Common myeloid progenitor, CD34-positive (primary cell): ENCODE measurements at places on chromosomes 2 and 18.

DNA sequence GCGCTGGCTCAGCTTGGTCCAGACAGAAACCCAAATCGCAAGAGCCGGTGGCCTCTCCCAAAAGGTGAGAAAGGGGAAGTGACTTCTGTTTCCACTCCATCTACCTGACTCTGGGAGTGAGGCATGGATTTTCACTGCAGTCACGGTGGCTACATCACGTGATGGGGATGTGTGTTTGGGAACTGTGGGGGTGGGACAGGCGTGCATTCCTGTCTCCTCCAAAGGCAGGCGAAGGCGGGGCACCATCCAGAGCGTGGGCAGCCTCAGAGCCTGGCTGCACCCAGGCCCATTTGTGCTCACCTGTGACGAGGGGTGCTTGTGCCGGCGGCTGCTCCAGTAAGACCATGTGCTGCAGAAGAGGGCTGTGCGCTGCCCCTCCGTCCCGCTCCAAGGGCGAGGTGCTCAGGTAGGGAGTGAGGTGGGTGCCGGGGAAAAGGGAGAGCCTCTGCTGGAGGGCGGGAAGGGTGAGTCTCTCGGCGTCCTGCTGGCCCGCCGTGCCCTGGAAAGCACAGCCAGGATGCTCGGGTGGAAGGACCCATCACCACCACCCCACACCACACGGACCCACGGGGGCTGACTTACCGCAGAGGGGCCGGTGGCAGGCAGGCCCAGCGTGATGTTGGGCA, 266.8 kb downstream of the HDAC4 start:
- peaks cover 67% of the 10 kb centered on the region for H3K36me3 ChIP-seq
- H3K27ac ChIP-seq: no peak overlapping the region
- DNase-seq: no peak
- no peaks in the 10 kb centered on the region for H3K27me3 ChIP-seq
- H3K4me3 ChIP-seq: no peak overlapping the region

- H3K36me3 ChIP-seq: no peaks in the 10 kb centered on the region
- DNase-seq: no peak
- H3K27me3 ChIP-seq: peaks cover under 1% of the 10 kb centered on the region
- H3K4me3 ChIP-seq: no peak overlapping the region
- H3K27ac ChIP-seq: no peak overlapping the region
Measured at GRCh38 chr2:216621292-216621691, 11.9 kb upstream of the IGFBP2 start.

- no peak for DNase-seq
- H3K27ac ChIP-seq: no peak overlapping the region
- H3K4me1 ChIP-seq: no peaks in the 10 kb centered on the region
- H3K4me3 ChIP-seq: no peak overlapping the region
Measured at GRCh38 chr2:19209575-19210341, 148.7 kb downstream of the OSR1 start.

DNA sequence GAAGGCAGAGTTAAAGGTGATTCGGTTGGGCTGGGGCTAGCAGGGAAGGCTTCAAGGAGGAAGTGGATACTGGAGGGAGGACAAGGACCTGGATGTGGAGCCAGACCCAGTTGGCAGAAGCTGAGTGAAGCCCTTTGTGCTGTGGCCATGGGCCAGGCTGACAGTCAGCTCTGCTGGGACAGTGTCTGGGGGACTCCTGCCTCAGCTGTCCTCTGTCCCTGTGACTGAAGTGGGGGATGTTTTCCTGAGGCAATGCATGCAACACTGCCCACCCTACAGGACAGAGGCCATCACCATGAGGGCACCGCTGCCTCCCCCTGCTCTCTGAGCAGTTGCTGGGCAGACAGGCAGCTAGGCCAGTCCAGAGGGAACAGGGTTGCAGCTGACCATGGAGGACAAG, 40.0 kb downstream of the ST8SIA5 start:
- H3K36me3 ChIP-seq: no peaks in the 10 kb centered on the region
- H3K27me3 ChIP-seq: peaks cover 2% of the 10 kb centered on the region
- no peak overlapping the region for H3K27ac ChIP-seq
- no peak overlapping the region for H3K4me3 ChIP-seq
- DNase-seq: no peak

DNA sequence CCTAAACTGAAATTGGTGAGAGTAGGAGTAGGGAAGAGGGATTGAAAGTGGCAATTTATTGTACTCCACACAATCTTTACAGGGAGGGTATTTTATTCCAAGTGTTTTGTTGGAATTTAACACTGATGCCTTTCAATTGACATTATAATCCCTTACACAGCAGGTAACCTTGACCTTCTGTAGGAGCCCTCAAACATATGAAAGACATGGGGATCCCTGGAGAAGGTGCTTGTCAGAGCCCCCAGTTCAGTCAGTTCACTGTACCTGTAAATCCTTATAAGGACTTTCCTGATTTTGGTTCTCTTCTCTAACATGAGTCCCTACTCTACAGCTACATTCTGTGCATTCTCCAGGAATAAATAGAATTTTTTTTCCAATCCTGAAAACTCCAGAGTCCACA, 384.9 kb upstream of the NRP2 start:
- H3K4me1 ChIP-seq: no peaks in the 10 kb centered on the region
- no peak overlapping the region for H3K4me3 ChIP-seq
- DNase-seq: no peak
- no peak overlapping the region for H3K27ac ChIP-seq
- H3K36me3 ChIP-seq: no peaks in the 10 kb centered on the region

GRCh38 chr2:36729067-36729466, 32.6 kb downstream of the VIT start:
- H3K4me3 ChIP-seq: no peak overlapping the region
- no peak for DNase-seq
- no peak overlapping the region for H3K27ac ChIP-seq
- H3K36me3 ChIP-seq: no peaks in the 10 kb centered on the region
- no peaks in the 10 kb centered on the region for H3K27me3 ChIP-seq

DNA sequence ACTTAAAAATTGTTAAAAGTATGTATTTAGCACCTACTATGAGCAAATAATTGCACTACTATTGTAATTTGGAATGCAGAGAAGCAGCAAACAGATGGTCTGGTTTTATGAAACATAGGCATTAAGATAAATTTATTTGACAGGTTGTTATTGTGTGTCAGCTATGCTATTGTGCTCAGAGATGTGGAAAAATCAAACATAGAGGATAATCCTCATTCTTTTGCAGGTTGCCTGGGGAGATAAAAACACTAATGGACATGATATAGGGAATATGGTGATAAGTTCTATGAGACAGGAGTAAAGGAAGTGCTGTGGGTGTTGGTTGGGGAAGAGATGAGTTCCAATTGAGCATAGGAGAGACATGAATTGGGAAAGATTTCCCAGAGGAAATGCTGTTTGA, 71.3 kb downstream of the PPP1R1C start:
- H3K36me3 ChIP-seq: no peaks in the 10 kb centered on the region
- H3K4me1 ChIP-seq: no peaks in the 10 kb centered on the region
- no peak for DNase-seq
- H3K27me3 ChIP-seq: no peaks in the 10 kb centered on the region

- no peak overlapping the region for H3K4me3 ChIP-seq
- H3K27ac ChIP-seq: no peak overlapping the region
- no peaks in the 10 kb centered on the region for H3K36me3 ChIP-seq
- peak; percentile 90 for DNase-seq
Measured at GRCh38 chr2:127398239-127398590, 10.4 kb upstream of the MAP3K2 start.

DNA sequence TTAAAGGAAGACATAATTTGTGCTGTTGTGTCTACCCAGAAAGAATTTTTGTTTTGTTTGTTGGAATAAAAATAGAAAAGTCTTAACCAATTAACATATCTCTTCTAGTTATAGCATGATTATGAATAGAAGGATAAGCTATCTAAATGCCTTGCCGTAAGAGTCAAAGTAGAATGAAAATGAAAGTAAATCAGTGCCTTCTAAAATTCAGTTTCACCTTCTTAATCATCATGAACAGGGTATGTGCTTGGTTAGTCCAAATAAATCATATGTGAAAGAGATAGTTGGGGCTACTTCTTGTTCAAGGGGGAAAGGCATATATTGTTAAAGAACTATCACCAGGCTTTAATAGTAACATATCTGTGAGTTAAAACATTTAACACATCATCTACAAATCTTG, 91.5 kb downstream of the GULP1 start:
- H3K27ac ChIP-seq: no peak overlapping the region
- H3K4me3 ChIP-seq: no peak overlapping the region
- H3K27me3 ChIP-seq: no peaks in the 10 kb centered on the region
- no peak for DNase-seq
- no peaks in the 10 kb centered on the region for H3K36me3 ChIP-seq

DNA sequence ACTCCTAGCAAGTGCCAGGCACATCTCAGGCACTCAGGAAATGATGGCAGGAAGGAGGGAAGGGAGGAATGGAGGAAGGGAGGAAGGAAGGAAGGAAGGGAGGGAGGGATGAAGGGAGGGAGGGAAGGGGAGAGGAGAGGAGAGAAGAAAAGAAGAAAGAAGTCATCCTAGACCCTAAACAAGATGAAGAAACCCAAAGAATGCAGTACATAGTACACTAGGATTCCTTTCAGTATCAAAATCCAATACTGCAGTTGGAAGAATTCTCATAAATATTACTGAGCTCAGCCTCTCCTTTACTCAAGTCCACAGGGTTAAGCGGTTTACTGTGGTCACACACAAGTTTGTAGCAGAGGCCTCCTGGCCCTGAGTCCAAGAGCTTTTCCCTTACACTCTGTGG, 155.7 kb upstream of the ETAA1 start:
- H3K27me3 ChIP-seq: no peaks in the 10 kb centered on the region
- H3K27ac ChIP-seq: no peak overlapping the region
- no peaks in the 10 kb centered on the region for H3K4me1 ChIP-seq
- DNase-seq: no peak

- H3K27ac ChIP-seq: no peak overlapping the region
- no peak for DNase-seq
- H3K4me1 ChIP-seq: no peaks in the 10 kb centered on the region
Measured at GRCh38 chr18:76219023-76219422, 276.0 kb downstream of the ZNF516 start.

DNA sequence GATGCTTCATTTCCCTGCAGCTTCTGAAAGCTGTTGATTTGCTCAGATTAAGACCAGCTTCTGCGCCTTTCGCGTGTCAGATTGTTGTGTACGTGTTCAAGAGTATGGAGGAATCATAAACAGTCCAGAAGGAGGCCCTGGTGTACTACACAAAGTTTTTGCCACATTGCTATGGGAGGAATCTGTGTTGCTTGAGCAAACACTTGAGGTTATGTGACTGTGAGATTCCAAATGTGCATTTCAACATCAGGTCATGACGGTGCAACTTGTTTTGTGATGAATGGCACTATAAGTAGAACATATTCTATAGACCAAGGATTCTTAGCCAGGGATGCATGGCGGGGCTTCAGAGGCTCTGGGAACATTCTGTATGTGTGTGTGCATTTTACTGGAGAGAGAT, 35.0 kb downstream of the SRSF7 start:
- no peak for DNase-seq
- H3K27ac ChIP-seq: no peak overlapping the region
- no peak overlapping the region for H3K4me3 ChIP-seq
- peaks cover 3% of the 10 kb centered on the region for H3K4me1 ChIP-seq
- no peaks in the 10 kb centered on the region for H3K36me3 ChIP-seq
- H3K27me3 ChIP-seq: no peaks in the 10 kb centered on the region

DNA sequence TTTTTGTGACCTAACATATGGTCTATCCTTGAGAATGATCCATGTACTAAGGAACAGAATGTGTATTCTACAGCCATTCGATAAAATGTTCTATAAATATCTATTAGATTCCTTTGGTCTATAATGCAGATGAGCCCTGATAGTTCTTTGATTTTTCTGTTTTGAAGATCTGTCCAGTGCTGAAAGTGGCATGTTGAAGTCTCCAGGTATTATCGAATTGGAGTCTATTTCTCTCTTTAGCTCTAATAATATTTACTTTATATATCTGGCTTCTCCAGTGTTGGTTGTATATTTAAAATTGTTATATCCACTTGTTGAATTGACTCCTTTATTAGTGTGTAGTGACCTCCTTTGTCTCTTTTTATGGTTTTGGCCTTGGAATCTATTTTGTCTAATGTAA, 377.9 kb downstream of the ARL6IP6 start:
- no peaks in the 10 kb centered on the region for H3K4me1 ChIP-seq
- no peaks in the 10 kb centered on the region for H3K27me3 ChIP-seq
- DNase-seq: no peak
- H3K27ac ChIP-seq: no peak overlapping the region
- H3K36me3 ChIP-seq: no peaks in the 10 kb centered on the region
- H3K4me3 ChIP-seq: no peak overlapping the region

GRCh38 chr18:53819174-53819573, 405.3 kb downstream of the MBD2 start:
- no peaks in the 10 kb centered on the region for H3K36me3 ChIP-seq
- no peak overlapping the region for H3K4me3 ChIP-seq
- no peak for DNase-seq
- no peaks in the 10 kb centered on the region for H3K27me3 ChIP-seq
- no peaks in the 10 kb centered on the region for H3K4me1 ChIP-seq

DNA sequence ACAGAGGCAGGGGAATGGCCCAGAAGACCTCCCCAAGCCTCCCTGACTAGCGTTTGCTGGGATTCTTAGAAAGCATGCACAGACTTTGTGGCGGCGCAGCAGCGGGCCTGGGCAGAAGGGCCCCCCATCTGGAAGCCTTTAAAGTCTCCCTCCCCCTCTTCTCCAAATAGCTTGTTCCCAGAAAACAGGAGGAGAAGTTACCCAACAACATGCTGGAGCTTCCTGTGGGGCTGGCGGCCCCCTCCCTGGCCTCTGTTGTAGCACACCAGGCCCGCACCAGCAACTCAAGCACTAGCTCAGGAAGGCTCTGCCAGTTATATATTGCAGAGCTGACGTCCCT, 334.8 kb downstream of the DYSF start:
- H3K4me3 ChIP-seq: no peak overlapping the region
- no peaks in the 10 kb centered on the region for H3K4me1 ChIP-seq
- no peak overlapping the region for H3K27ac ChIP-seq
- H3K36me3 ChIP-seq: no peaks in the 10 kb centered on the region
- H3K27me3 ChIP-seq: peaks cover 23% of the 10 kb centered on the region

DNA sequence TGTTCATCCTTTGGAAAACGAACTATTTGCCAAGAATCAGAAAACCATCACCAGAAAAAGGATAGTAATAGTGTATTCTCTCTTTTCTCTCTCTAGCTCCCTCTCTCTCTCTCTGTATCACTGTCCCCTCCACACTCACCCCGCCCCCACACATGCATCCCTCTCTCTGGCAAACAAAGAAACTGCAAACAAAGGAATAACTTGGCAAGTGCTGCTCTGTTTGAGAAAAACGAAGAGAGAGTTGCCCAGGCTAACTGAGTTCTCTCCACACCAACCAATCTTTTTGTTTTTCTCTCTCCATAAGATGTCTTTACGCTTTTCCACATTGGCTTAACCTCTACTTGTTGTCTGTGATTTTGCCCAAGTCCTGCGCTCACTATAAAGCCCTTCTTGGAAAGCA, 316.2 kb downstream of the EPHA4 start:
- DNase-seq: no peak
- no peak overlapping the region for H3K4me3 ChIP-seq
- H3K36me3 ChIP-seq: no peaks in the 10 kb centered on the region
- no peaks in the 10 kb centered on the region for H3K4me1 ChIP-seq
- no peaks in the 10 kb centered on the region for H3K27me3 ChIP-seq
- H3K27ac ChIP-seq: no peak overlapping the region

GRCh38 chr18:24019641-24020331, 5.2 kb downstream of the TTC39C start:
- H3K36me3 ChIP-seq: no peaks in the 10 kb centered on the region
- H3K4me3 ChIP-seq: peak overlapping the region; percentile 40
- H3K4me1 ChIP-seq: peaks cover 51% of the 10 kb centered on the region
- peak; percentile 88 for DNase-seq
